COR-L47 (cell line): ENCODE measurements at places on chromosomes 7 and 10.

DNA sequence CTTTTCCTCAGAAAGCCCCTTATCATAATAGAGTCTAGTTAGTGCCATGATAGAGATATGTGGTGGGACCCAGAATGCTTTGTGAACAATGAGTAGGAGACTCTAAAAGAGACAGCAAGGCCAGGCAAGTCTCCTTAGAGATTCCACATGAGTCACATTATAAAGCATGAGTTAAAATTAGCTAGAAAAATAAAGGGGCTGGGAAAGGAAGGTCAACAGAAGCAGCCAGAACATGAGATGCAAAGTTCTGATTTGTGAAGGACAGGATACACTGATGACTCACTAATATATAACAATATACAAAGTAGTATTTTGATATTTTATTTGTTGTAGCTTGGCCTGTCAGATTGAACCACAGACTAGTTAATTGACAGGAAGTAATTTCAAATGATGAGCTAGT is 25.3 kb upstream of the SNX13 start:
- DNase-seq = no peak

- no peak for DNase-seq
Measured at GRCh38 chr10:123146894-123147634, 872 bp upstream of the HMX2 start.

DNA sequence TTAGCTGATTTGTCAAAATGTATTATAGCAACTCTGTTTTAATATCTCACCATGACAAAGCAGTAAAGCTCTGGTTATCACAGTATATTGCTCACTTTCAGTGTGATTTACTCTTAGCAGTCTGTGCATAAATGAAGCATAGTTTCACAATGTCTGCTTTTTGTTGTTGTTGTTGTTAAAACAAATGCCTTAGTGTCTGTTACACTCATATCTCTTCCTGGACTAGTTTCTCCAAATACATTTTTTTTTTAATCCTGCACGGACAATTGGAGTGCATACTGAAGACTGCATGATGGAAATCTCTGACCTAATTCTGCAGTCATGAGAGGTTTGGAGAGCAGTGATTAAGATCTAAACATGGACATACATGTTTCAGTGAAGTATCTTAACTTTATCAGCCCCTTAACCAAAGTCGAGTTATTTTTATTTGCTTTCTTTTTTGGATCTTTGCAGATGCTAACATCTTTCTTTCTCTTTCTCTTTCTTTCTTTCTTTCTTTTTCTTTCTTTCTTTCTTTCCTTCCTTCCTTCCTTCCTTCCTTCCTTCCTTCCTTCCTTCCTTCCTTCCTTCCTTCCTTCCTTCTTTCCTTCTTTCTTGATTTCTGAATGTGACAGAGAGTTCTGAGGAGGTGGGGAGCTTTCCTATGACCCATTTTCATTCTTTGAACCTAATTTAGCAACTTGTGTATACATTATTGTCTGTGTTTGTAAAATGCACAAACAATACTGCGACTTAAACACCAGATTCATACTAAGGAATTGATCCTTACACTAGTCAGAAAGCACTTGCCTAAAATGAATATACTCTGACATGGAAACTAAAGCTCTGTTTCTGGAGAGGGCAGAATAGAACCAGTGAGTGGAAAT is 161.5 kb upstream of the AGR3 start:
- no peak for DNase-seq

GRCh38 chr7:152424348-152425108 is 11.3 kb downstream of the KMT2C start:
- no peak for DNase-seq

GRCh38 chr7:30285067-30285535 is 704 bp downstream of the ZNRF2 start:
- DNase-seq = peak; percentile 46

GRCh38 chr10:61023053-61023452 is 79.1 kb upstream of the RHOBTB1 start:
- DNase-seq = no peak

DNA sequence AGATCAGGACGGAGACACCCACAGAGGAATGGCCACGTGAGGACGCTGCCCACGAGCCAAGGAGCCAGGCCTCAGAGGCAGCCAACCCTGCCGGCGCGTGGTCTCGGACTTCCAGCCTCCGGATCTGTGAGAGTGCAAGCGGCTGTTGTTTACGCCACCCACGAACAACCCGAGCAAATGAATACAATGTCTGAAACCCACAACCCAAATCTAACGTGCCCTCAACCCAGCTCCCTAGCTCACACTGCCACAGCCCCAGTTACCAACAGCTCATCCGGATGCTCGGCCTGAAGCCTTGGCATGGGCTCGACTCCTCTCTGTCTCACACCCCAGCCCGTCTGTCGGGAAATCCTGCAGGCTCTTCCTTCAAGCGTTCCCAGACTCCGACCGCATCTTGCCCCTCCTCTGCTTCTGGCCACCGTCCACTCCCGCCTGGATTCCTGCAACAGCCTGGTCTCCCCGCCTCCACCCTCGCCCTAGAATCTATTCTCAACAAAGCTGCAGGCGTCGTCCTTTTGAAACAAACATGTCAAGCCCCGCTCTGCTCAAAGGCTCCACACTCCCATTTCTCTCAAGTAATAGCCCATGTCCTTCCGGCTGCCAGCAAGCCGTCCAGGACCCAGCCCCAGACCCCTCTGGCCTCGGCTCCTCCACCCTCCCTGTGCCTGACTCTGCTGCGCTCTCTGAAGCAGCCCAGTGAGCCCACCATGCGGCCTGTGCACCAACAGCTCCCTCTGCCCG is 35.3 kb downstream of the STK32C start:
- DNase-seq = no peak

DNA sequence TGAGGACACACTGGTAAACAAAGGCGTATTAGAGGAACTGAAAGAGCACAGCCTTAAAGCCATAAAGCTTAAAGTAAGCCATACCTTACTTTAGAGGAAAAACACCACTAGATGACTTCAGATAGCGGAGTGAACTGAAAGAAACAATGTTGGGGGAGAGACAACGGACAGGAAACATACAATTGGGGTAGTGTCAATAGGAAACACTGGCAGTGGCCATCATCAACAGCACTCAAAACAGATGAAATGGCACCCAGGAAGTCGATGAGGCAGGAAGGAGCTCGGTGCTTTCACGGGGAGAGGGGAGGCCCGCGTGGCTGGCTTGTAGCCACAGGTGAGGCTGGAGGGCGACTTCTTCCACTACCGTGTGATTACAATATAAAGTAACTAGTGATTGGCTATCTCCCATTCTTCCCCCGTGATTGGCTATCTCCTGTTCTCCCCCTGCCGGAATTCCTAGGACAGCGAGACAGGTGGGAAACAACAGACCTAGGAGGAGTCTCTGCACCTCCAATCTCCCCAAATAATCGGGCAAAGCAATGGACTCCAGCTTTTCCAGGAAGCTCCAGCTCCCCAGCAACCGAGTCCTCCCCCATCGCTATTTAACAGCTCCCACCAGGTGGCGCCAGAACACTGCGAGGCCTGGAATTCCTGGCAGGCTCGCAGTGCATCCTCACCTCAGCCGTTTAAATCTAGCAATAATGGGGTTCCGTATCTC is 2.4 kb upstream of the TAS2R38 start:
- peak; percentile 94 for DNase-seq

DNA sequence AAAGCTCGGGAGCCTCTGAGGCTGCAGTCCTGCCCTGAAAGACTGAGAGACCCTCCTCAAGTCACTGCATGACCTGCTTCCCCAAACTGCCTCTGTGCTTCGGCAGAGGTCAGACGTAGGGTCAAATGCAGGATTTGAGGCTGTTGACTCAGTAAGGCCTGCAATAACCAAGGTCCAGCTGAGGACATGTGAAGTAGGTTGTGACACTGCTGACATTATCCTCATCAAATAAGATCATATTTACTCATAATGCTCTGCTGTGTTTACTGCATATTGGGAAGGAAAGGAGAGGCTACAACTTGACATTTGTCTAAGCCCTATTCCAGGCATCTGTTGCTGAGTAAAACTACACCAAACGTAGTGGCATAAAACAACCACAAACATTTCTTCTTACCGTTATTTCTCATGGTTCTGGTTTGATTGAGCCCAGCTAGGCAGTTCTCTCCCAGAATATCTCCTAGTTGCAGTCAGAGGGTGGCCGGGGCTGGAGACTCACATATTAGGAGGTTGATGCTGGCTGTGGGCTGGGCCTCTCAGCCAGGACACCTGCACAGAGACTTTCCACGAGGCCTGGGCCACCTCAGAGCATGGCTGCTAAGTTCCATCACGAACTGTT is 122.1 kb upstream of the STK17A start:
- DNase-seq = no peak
